ENCODE measurements at places on chromosomes 1 and 21.
A peak's percentile ranks its signal among the peaks of the same experiment; 100 is the strongest.

DNA sequence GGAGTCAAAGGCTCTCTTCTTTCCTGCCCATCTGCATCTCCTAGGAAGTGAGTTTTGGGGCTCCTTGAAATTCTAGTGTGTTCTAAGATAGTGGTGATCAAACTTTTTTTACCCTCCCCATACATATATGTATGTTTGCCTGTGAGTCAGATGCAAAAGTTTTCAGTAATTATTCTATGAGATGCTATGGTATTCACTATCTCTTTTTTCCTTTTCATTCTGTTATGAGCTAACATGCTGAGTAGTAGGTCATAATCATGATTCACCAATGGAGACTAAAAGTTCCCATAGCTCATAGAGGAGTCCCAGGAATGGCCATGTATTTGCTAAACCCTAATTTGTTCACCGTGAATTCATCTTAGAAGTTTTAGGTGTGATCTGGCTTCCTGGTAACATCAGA lies 135.6 kb downstream of the GPR52 start:
- no peak for DNase-seq

DNA sequence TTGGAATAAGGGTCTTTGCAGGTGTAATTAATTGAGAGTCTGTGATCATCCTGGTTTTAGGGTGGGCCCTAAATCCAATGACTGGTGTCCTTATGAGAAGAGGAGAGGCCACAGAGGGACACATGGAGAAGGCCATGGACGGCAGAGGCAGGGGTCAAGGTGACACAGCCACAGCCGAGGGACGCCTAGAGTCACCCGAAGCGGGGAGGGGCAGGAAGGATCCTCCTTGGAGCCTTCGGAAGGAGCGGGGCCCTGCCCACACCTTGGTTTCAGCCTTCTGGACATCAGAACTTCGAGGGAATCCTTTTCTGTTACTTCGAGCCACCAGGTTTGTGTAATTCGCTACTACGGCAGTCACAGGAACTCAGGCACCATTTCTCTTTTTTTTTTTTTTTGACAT lies 31.1 kb downstream of the RRP1 start:
- no peak for DNase-seq

DNA sequence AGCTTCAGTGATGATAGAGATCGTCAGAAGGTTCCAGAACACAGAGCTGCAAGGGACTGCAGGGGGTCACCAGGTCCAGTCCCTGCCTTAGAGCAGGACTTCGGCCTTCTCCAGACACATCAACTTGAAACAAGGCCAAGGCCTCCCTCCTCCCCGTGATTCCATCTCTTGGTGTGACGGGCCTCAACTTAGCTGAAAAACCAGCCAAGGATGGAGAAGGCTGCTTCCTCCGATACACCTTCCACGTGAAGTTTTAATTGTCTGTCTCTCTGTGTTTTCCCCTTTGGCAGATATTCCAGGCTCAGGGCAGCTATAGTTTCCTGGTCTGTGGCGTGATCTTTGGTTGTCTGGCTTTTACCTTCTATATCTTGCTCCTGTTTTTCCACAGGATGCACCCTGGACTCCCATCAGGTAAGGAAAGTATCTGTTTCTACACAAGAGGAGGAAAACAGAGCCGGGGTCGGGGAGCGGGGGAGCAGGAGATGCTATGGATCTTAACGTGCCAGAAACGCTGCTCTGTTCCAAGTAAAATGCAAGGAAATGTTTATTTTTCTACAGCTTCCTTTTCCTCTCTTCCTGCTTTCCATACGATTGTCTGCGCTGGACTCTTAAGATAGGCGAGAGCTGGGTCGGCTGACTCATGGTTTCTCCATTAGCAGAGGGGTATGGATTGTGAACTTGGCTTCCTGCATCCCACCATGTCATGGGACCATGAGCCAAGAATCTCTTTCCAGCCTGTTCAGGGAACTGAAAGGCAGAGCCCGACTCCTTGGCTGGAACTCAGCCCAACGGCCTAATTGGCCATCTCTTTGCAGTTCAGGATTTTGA lies 32.8 kb downstream of the ELK4 start:
- no peak for DNase-seq

DNA sequence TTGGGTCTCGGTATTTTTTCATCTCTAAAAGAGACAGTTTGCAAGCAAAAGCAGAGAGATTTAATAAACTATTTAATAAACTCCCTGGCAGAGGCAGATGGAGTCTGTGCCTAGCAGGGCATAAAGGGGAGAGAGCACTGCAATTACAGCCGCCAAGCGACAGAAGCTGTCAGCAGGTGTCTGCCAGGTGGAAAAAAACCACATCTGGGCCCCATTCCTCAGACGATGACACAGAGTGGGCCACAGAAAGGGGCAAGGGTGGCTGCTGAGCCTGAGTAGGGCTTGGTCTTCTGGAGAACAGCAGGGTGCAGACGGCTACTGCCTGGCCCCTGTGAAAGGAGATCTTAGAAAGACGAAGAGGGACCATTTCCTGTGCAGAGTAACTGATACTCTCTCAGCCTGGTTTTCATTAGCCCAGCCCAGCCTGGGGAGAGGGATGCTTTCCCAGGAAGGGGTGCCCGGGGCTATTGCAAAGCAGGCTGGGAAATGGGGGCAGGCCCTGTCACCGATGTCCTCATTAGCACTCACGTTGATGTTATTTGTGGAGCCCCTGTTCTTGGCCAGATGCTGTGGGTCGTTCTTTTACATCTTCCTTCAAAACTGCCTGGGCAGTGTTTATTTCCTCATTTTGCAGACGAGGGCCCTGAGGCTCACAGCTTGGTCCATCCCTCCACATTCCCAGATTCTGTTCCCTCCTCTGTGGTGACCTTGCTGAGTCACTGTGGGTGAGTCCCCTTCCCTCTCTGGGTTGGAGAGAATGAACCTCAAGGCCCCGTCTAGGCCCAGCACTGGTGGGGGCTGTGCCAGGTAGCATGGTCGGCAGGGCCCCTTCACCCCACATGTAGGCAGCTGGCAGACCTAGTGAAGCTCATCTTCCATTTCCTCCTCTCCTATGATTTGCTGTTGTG lies 472.7 kb downstream of the PTPRU start:
- DNase-seq = peak; percentile 85

- no peak for DNase-seq
Observed at GRCh38 chr1:205450448-205450847, 5.4 kb downstream of the BLACAT1 start.

DNA sequence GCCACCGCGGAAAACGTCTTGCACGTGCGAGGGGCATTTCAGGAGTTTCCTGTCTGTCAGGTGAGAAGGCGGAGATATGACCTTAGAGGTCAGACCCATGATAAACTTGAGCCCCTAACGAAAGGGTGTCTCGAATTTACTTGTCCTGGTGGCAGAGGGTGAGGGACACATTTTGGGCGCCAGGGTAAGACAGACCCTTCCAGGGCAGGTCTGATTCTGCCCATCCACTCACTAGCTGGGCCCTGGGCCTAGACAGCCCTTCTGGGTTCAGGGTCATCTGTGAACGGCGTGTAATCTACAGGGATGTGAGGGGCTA lies 395 bp upstream of the CSRP1 start:
- DNase-seq = no peak

DNA sequence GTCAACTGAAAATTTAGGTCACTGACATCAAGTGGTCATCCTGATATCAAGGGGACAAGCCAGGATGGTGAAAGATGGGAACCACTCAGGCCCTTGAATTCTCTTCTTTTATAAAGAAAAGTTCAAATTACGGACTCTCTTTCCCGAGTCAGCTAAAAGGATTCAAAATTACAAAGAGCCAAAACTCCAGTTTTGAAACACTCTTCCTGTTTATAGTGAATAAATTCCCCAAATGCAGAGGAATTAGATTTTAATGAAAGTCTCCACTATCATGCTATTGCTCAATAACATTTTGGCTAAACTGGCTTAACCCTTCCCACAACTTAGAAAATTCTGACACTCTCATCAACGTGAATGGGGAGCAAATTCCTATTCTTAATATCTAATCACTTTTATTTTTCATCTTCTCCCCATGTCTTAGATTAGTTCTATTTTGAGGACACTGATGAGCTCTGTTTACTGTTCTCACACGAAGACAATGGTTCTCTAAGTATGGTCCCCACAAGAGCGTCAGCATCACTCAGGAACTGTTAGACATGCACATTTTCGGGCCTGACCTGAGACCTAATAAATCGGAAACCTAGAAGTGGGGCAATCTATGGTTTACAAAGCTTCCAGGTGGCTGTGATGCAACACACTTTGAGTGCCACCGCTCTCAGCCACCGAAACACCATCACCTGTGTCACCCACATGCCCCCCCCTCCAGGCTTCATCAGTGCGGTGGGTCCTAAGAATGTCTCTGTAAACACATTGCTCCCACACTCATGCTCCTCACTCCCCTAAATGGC lies 64.4 kb upstream of the TIAM1 start:
- no peak for DNase-seq

GRCh38 chr21:27320868-27321267 lies 354.0 kb upstream of the ADAMTS5 start:
- DNase-seq = no peak

GRCh38 chr1:155649676-155650075 lies 38.9 kb downstream of the YY1AP1 start:
- no peak for DNase-seq

DNA sequence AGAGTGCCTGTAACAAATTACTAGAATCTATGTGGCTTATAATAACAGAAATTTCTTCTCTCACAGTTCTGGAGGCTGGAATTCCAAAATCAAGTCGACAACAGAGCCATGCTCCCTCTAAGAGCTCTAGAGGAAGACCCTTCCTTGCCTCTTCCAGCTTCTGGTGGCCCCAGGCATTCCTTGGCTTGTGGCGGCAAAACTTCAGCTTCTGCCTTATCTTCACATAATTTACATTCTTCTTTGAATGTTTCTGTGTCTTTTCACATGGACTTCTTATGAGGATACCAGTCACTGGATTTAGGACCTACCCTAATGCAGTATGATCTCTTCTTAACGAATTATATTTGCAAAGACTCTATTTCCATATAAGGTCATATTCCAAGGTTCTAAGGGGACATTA lies 324.4 kb downstream of the PCP4 start:
- no peak for DNase-seq

- no peak for DNase-seq
Observed at GRCh38 chr21:37582590-37582989, 216.0 kb downstream of the DYRK1A start.

- DNase-seq = no peak
Observed at GRCh38 chr1:65880611-65881010, 87.9 kb downstream of the PDE4B start.

Measured in DMS153 (cell line).